ENCODE measurements at places on chromosomes 5 and 9. TPM values are rescaled to one million over a fixed set of nuclear protein-coding genes. Genes with fewer than 3 reads are reported as not detected.

CDX1 gene
- total RNA-seq, result not detected

HSPB3 gene
- total RNA-seq, result 9.6 TPM

UAP1L1 gene
- total RNA-seq, result 13.3 TPM

KIF4B gene
- total RNA-seq, result 0.10 TPM

KCNIP1 gene
- total RNA-seq, result not detected

RPS14 gene
- 1,970 TPM for total RNA-seq

DNA sequence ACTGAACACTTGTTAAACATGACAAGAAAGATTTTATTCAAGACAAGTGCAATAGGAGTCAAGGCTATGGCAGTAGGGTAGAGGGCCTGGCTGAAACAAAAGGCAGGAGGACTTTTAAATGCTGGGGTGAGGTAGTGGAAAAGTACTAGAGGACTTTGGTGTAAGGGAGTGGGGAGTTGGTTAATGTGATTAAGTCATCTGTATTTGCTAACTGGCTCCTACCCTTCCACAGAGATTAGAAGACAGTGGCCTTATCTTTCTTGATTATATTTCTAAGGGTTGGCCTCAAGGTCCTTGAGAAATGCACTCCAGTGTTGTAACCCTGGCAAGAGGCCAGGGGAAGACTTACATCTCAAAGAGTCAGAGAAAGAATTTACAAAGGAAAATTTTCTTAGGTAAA is 160.2 kb upstream of the FTMT start:
- no peaks in the 10 kb centered on the region for H3K36me3 ChIP-seq
- no peaks in the 10 kb centered on the region for H3K27me3 ChIP-seq
- no peak overlapping the region for H3K4me3 ChIP-seq
- H3K27ac ChIP-seq, result no peak overlapping the region

- H3K36me3 ChIP-seq, result no peaks in the 10 kb centered on the region
- peak; percentile 89 for DNase-seq
- no peak overlapping the region for H3K4me3 ChIP-seq
- peaks cover 35% of the 10 kb centered on the region for H3K4me1 ChIP-seq
- no peaks in the 10 kb centered on the region for H3K27me3 ChIP-seq
Observed at GRCh38 chr5:115461506-115462290, 82.9 kb downstream of the FEM1C start.

- H3K4me3 ChIP-seq, result no peak overlapping the region
- H3K36me3 ChIP-seq, result no peaks in the 10 kb centered on the region
- H3K27me3 ChIP-seq, result peaks cover 4% of the 10 kb centered on the region
- no peak for DNase-seq
- no peaks in the 10 kb centered on the region for H3K4me1 ChIP-seq
- no peak overlapping the region for H3K27ac ChIP-seq
Observed at GRCh38 chr5:131112424-131112823, 52.6 kb downstream of the HINT1 start.

DNA sequence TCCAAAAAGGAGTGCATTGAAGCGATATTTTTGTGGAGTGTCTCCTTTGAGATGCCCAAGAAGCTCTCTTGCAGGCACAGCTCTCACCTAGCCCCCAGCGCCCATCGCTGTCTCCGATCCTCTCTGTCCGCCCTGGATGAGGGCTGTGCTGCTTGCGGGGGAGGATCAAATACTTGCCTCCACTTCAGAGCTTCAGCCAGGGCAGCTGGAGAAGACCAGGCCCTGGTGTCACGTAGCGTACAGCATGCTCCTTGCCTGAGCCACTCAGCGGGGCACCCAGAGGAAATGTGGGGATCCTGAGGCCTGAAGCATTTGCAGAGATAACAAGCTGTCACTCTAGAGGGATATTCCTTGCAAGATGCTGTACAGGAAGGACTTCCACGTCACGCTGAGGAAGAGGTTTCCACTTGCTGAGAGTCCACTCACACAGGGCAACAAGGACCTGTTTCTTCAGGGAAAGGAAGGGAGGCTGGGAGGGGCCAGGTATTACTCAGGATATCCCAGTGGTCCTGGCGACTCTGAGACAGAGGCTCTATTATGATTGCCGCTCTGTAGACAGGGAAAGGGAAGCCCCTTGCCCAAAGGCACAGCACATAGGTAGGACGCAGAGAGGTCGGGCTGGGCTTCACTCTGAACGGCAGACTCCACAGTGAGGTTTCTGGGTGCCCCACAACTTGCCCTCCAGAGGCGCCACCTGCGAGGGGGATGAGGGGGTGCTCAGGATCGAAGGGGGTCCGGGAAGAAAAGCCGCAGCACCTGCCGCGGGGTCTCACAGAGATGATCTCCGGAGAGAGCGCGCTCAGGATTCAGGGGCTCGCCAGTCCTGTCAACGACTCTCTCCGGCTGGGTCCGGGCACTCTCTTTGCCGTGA is 64.0 kb downstream of the CRB2 start:
- H3K4me1 ChIP-seq, result no peaks in the 10 kb centered on the region
- H3K4me3 ChIP-seq, result no peak overlapping the region
- peaks cover 6% of the 10 kb centered on the region for H3K36me3 ChIP-seq

- H3K27me3 ChIP-seq, result no peaks in the 10 kb centered on the region
- H3K27ac ChIP-seq, result no peak overlapping the region
- peaks cover 39% of the 10 kb centered on the region for H3K4me1 ChIP-seq
- H3K4me3 ChIP-seq, result peak overlapping the region; percentile 48
- no peak for DNase-seq
- peaks cover 26% of the 10 kb centered on the region for H3K36me3 ChIP-seq
Observed at GRCh38 chr9:2060424-2060823, 45.3 kb downstream of the SMARCA2 start.

DNA sequence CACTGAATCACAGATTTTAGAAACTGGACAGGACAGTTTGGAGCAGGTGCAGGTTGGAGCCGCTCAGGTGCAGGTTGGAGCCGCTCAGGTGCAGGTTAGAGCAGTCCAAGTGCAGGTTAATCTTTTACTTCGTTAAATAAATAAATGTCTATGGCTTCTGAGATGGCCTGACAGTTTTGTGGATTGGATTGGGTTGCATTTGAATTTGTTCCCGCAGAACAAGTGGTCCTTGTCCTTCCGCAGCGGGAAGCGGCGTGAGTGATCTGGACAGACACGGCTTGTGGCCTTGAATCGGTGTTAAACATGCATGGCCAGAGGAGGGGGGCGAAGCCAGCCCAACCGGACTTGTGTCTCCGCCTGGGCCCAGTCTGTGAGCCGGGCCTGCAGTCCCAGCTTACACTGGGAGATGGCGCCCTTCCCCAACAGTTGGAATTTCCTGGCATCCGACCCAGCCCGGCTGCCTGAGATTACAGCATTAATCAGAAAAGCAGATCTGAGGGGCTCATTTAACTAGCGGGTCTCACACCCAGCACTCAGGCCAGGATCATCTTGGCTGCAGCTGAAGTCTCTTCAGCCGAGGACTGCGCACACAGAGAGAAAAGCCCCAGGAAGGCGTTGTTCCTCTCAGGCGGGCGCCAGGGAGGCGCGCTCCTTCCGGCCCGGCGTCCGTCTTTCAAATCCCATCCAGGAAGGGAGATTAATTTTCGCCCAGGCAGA is 1.5 kb upstream of the OLFM1 start:
- peak; percentile 39 for DNase-seq
- H3K27me3 ChIP-seq, result peaks cover 31% of the 10 kb centered on the region
- no peak overlapping the region for H3K27ac ChIP-seq
- H3K4me1 ChIP-seq, result peaks cover 7% of the 10 kb centered on the region
- no peaks in the 10 kb centered on the region for H3K36me3 ChIP-seq
- H3K4me3 ChIP-seq, result peak overlapping the region; percentile 84

DNA sequence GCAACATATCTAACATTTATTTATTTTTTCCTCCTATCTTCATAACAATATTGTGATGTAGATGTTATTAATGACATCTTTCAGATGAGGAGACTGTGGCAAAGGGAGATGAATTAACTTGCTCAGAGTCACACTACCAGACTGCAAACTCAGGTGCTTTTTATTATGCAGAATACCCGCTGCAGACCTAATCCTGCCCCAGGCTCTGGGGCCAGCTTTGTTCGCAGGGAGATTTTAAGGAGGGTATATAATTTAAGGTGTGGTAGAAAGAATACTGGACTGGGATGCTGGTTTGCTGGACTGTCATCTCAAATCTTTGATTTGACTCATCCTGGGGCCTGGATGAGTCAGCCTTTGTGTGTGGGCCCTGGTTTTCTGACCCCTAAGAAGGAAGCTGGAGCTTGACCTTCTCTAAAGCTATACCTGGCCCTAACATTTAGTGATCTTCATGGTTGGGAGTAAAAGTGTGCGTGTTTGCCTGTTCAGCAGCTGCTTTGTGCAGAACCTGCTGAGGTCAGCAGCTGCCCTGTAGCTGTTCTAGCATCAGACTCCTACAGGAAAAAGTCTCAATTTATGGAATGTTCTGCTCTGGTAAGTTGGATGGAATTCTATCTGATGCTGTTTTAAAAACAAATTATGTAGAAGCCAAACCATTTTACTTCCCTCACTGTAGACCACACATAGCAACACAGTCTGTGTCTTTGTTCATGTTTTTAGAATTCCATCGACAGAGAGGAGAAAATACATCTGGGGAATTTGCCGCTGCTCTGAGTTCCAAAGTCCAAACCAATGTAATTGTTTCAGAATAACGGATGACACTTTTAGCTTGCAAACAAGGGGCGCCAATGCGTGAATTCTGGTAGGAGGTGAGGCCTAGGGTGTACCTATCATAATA is 4.5 kb downstream of the SLC36A1 start:
- no peaks in the 10 kb centered on the region for H3K36me3 ChIP-seq
- DNase-seq, result peak; percentile 30
- H3K4me1 ChIP-seq, result peaks cover 42% of the 10 kb centered on the region
- H3K27ac ChIP-seq, result peak overlapping the region; percentile 77

GRCh38 chr9:126624912-126625311 is 11.2 kb downstream of the LMX1B start:
- no peak overlapping the region for H3K27ac ChIP-seq
- DNase-seq, result no peak
- peaks cover 72% of the 10 kb centered on the region for H3K27me3 ChIP-seq
- H3K36me3 ChIP-seq, result no peaks in the 10 kb centered on the region
- no peak overlapping the region for H3K4me3 ChIP-seq

- no peak overlapping the region for H3K27ac ChIP-seq
- H3K27me3 ChIP-seq, result no peaks in the 10 kb centered on the region
- no peak for DNase-seq
- peaks cover 5% of the 10 kb centered on the region for H3K36me3 ChIP-seq
Observed at GRCh38 chr9:117218951-117219350, 195.9 kb downstream of the ASTN2 start.

- no peak overlapping the region for H3K4me3 ChIP-seq
- no peak overlapping the region for H3K27ac ChIP-seq
- no peaks in the 10 kb centered on the region for H3K36me3 ChIP-seq
Observed at GRCh38 chr5:59325070-59325469, 568.5 kb downstream of the PDE4D start.

DNA sequence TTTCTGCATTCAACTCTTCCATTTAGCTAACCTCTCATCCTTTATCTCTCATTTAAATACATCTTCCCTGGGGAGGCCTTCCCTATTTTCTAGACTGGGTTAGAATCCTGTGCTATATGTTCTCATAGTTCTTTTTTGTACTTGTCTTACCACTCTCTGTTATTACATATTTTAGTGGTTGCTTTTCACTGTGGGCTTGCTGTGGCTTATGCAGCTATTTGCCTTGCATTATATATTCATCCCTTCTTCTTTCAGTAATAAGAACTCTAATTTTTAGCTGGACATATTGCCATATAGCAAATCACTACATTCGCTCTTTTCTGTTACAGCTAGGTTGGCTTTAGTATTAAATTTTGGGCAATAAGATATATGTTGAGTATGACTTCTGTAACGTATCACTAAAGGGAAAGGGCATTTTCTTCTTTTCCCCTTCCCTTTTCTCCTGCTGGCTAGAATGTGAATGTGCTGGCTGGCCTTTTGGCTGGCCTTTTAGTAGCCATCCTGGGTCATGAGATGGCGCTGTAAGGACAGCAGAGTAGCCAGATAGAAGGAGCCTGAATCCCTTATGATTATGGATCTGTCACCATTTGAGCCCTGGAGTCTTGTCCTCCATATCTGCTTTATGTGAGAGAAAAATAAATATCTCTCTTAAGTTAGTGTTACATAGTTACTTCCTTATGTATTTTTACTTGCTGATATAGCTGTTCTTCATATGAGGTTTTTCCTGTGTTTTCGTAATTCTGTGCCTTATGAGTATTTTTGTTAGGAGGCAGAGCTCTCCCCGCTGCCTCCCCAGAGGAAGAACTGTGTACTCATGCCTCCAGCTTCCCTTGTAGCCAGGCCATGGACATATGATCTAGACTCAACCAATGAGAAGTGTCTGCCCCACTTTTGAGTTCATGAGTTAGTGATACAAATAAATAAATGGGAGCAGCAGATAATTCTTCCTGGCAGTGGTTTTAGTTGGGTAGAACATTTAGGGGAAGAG is 65.8 kb downstream of the NDUFAF2 start:
- H3K36me3 ChIP-seq, result no peaks in the 10 kb centered on the region
- no peak overlapping the region for H3K27ac ChIP-seq
- no peak overlapping the region for H3K4me3 ChIP-seq
- peak; percentile 17 for DNase-seq
- H3K27me3 ChIP-seq, result no peaks in the 10 kb centered on the region
- H3K4me1 ChIP-seq, result no peaks in the 10 kb centered on the region

DNA sequence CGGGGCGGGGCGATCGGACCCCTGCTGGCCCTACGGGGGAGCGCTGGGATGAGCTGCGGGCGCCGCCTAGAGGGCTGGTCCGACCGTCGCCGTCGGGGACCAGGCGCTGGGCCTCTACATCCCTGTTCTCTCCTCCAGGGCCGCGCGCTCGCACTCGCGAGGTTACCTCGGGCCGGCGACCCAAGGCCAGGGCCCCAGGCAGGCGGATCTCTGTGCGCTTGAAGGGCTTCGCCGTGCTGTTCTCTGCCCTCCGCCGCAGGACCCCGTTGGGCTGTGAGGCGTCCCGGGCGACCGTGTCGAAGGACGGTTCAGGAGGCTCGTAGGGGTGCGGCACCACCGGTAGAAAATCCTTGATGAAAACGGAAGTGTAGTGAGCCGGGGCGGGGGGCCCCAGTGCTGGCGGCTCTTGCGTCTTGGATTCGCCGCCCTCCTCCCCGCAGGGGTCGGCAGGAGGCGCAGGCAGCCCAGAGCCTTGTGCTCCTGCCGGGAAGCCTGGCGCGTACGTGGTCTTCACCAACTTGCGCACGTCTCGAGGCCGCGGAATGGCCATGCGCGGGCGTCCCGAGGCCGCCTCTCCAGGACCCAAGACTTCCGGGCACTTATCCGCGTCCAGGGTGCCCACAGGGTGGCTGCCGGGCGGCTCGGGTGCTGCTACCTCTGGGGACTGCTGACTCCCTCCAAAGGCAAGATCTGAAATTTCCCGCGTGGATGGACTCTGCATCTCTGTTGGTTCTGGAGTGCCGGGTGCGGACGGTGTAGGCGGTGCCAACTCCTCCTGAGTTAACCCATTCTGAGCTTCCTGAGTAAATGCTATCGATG is 2.0 kb downstream of the PROB1 start:
- peaks cover 25% of the 10 kb centered on the region for H3K4me1 ChIP-seq
- peaks cover 7% of the 10 kb centered on the region for H3K36me3 ChIP-seq
- H3K27ac ChIP-seq, result peak overlapping the region; percentile 65
- H3K4me3 ChIP-seq, result peak overlapping the region; percentile 71
- no peak for DNase-seq

DNA sequence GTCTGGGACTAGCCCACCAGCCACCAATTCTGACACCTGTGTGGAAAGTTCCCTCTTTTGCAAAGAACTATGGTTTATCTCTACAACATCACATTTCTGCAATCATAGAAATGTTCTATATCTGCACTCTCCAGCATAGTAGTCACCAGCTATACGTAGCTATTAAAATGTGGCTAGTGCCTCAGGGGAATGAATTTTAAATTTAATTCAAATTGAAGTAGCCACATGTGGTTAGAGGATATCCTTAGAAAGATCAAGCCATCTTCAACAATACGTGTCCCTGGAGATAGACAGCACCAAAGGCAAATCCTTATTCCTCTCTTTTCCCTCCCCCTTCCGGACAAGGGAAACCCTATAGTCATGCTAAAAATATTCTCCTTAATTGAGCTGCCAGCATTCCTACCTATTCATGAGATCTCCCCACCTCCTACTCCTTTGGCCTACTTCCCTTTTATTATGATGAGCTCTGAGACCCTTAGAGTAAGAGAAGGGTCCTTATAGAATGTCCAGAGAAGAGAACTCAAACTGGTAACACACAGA is 11.1 kb downstream of the LCP2 start:
- H3K36me3 ChIP-seq, result no peaks in the 10 kb centered on the region
- no peaks in the 10 kb centered on the region for H3K4me1 ChIP-seq

Measured in HFFc6 (cell line).